Memory B cell (primary cell): ENCODE measurements at places on chromosomes 4 and X.

- DNase-seq, result no peak
Observed at GRCh38 chrX:77298790-77299189, 148.4 kb upstream of the FGF16 start.

DNA sequence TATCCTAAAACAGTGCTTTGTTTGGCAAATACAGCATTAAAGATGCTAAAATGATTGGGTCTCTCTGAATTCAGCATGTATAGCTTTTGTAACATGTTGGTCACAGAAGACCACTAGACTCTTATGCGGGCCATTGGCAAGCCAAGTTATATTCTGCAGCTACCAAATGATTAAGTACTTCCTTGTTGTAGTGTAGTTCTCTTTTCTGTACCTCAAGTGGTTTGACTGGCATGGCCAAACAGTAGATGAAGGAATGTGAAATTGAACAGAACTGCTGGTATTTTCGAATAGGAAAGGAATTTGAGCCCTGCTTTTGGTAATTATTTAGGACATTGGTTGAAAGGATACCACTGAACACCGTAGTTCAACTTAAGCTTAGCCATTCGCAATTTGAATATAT is 193.9 kb upstream of the GPC4 start:
- DNase-seq, result no peak

GRCh38 chr4:142347241-142347640 is 498.9 kb downstream of the INPP4B start:
- DNase-seq, result no peak

- DNase-seq, result no peak
Observed at GRCh38 chrX:118751950-118752783, 24.8 kb downstream of the IL13RA1 start.

- DNase-seq, result no peak
Observed at GRCh38 chr4:65880594-65880993, 210.3 kb upstream of the EPHA5 start.

GRCh38 chr4:176342384-176342783 is 22.6 kb downstream of the SPCS3 start:
- no peak for DNase-seq

- no peak for DNase-seq
Observed at GRCh38 chrX:131549011-131549410, 5.1 kb downstream of the OR13H1 start.

- DNase-seq, result no peak
Observed at GRCh38 chrX:45557387-45557786, 356.7 kb upstream of the DIPK2B start.

- no peak for DNase-seq
Observed at GRCh38 chr4:5338531-5338930, 287.3 kb downstream of the STK32B start.

DNA sequence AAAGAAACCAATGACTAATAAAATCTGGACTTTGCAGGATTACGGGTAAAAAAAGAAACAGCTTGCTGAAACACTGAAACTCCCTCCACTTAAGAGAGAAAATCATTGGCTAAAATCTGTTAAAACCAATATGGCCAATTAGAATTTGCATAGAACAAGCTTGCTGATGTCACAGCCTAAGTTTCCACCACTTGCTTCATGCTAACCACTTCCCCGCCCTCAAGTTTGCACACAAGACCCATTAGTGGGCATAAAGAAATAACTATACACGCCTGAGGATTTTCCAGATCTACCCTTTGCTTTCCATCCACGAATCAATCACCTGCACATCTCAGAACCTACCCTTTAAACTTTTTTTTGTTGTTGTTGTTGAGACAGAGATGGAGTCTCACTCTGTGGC is 42.7 kb upstream of the PHEX start:
- DNase-seq, result peak; percentile 11

- peak; percentile 24 for DNase-seq
Observed at GRCh38 chrX:46381630-46382029, 163.6 kb downstream of the ZNF674 start.

DNA sequence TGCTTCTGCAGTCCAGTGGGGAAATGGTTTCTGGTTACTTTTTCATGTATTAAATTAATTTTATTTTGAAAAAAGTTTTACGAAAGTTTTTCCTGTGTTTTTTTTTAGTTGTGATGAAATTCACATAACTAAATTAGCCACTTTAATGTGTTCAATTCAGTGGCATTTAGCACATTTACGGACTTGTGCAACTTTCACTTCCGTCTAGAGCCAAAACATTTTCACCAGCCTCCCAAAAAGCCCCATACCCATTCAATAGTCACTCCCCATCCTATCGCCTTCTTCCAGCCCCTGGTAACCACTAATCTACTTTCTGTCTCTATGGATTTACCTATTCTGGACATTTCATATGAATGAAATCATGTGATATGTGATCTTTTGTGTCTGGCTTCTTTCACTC is 22.8 kb upstream of the TBL1X start:
- no peak for DNase-seq

- DNase-seq, result no peak
Observed at GRCh38 chrX:135382260-135382659, 39.5 kb upstream of the SMIM10L2A start.

GRCh38 chr4:56215141-56215783 is 172.0 kb downstream of the AASDH start:
- DNase-seq, result no peak

DNA sequence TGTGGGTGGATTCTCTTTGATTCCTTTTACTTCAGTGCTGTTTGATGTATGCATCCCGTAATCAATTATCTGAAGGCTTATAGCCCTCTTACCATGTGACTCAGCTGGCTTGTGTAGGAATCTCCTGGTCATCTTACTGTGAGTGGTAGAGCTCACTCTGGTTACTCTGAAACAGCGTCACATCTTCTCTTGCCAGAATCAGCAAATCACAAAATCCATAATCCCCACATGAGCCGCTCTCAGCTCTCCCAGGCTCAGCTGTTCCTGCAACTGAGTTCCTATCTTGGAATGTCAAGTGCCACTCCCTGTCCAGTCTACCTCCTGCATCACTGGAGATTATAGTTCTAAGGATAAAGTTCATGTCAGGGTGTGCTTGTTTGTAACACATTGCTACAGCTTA is 278.0 kb downstream of the FBXO8 start:
- no peak for DNase-seq

- DNase-seq, result no peak
Observed at GRCh38 chr4:125770814-125771398, 456.2 kb downstream of the FAT4 start.

- no peak for DNase-seq
Observed at GRCh38 chr4:78951862-78952472, 12.7 kb upstream of the PAQR3 start.

GRCh38 chrX:87338510-87338909 is 179.1 kb upstream of the KLHL4 start:
- DNase-seq, result no peak

DNA sequence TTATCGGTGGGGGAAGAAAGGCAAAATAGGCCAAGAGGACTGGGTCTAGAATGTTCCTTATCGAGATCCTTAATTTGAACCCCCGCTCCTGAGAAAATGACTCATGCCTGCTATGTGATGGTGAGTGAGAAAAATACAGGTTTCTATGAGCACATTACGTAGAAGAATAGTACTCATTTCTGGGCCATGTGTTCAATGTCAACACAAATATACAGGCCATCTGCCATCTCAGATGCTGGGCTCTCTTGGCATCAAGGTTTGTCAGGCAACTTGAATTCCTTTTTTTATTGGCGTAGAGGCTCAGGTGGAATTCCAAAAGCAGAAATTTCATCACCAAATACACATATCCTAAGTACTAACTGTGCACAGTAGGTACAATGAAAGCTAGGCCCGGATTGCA is 81.4 kb upstream of the TRIM2 start:
- no peak for DNase-seq

- no peak for DNase-seq
Observed at GRCh38 chr4:130163701-130164100, 1067.7 kb downstream of the C4orf33 start.
